Cerebellar nuclear complex (tissue), 1 donor: ENCODE measurements at places on chromosomes 12 and 14.

GRCh38 chr14:44112774-44113460 is 394.2 kb downstream of the FSCB start:
- no peak for DNase-seq

DNA sequence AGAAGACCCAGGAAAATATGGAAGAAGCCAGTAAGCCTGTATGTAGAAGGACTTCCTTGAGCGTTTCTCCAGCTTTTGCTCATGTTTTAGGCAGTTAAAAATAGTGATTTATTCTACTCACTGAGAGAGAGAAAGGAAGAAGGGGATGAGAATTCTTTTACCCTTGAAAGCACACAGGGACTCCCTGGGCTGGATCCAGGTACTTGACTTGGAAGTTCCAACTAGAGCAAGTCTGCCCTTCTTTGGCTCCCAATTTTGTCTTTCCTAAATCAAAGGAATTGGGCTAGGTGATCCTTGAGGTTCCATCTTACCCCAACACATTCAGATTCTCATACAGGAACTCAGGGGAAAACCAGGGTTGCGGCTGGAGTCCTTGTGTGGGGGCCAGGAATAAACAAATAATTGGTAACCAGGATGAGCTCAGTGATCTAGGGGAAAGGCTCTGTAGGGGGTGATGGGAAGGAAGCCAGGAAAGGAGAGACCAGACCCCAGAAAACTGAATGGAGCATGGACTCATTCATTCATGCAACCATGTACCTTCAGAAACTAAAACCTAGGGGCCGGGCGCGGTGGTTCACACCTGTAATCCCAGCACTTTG is 11.5 kb upstream of the ITGA5 start:
- DNase-seq, result no peak

- DNase-seq, result no peak
Observed at GRCh38 chr12:40620564-40621019, 71.6 kb upstream of the CNTN1 start.

DNA sequence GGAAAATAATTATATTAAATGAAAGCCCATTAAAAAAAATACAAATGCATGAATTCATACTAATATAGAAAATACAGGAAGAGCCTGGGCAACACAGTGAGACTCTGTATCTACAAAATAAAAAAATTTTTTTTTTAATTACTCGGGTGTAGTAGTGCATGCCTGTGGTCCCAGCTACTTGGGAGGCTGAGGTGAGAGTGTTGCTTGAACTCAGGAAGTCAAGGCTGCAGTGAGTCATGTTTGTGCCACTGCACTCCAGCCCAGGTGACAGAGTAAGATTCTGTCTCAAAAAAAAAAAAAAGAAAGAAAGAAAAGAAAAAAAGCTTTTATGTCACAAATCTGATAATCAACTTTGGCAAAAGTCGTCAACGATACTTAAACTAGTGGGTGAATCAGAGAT is 80.6 kb upstream of the PLEKHA5 start:
- no peak for DNase-seq

GRCh38 chr14:28762303-28762954 is 4.2 kb upstream of the FOXG1 start:
- no peak for DNase-seq

- DNase-seq, result no peak
Observed at GRCh38 chr14:24483604-24484252, 24.3 kb downstream of the CMA1 start.

- no peak for DNase-seq
Observed at GRCh38 chr14:74480046-74480445, 13.1 kb downstream of the NPC2 start.

DNA sequence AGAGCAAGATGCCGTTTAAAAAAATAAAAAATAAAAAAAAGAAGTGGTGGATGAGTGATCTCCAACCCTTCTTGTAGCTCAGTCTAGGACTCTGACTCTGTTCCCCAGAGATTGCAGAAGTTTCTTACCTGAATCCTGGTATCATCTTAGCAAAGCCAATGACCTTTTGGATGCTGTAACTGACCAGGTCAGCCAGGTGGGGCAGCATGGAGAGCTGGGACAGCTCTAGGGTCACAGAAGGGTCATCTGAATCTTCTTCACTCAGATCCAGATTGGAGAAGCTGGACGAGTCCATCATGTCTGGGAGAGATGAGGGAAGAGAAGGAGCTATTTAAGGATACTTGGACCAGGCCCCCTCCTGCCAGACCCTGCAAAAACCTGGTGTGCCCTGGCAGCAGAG is 35.8 kb upstream of the HDAC7 start:
- no peak for DNase-seq

- no peak for DNase-seq
Observed at GRCh38 chr12:48758186-48758585, 30.7 kb downstream of the ADCY6 start.

DNA sequence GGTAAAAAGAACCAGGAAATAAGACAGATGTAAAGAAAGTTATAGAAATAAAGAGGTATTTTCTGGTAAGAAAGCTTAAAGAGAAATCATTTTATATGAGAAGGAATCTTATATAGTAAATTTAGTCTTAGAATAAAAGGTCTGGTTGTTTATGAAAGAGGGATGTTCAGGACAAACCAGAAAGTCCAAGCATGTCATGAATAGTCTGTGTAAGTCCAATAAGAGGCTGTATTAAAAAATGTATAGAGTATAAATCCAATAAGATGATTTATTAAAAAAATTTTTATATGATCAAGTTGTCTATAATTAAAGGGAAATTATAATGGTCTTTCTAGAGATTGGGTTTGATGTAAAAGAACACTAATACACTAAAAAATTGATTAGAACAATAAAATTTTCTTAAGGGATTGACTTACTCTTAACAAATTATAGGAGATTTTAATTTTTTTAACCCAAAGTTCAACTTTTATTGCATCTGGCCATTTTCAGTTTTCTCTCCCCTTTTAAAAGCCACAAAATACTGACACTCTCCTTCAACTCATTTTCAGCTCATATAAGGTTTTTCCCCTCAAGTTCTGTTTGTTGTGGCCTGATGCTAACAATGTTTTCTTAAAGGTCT is 35.1 kb downstream of the ST8SIA1 start:
- DNase-seq, result no peak

GRCh38 chr14:31057701-31058364 is 31.7 kb upstream of the STRN3 start:
- no peak for DNase-seq

DNA sequence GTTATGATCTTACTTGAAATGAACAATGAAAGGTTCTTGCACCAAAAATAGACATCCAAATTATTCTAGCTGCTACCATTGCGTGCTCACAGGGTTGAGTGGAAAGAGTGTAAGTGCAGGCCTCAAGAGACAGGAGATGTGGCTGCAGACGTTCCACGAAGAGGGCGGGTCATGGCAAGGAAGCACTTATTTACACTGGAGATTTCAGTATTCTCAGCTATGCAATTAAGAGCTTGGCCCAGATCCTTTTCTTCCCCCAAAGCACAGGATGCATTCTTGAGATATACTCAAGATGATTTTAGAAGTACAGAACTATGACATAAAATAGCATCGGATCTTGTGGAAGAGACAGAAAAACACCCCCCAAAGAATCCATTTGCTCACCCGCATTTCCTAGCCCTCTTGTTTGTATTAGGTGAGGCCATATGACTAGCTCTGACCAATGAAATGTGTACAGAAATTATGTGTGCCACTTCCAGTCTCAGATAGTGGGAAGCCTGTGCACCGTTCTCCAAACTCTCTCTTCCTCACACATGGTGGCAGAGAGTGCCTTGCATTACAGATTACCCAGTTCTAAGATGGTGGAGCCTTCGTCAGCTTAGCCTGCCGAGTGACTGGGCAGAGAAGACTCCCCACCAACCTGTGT is 261.4 kb downstream of the TTC8 start:
- DNase-seq, result no peak

GRCh38 chr14:80658733-80659132 is 282.8 kb downstream of the CEP128 start:
- no peak for DNase-seq

DNA sequence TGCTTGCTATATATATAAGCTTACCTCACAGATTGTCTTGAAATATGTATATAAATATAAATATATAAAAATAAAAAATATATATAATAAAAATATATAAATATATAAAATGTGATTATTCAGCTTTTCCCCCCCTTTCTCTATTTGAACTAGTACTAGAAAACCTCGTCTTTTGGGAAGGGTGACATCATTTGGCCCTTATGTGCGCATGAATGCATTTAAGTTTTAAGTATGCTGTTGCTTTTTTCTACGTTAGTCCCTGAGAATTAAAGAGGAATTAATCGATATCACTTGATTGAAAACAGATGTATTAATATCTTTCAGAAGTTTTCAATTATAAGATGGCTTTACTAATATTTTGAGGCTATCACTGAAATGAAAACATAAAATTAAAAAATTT is 69.9 kb downstream of the RAD51B start:
- no peak for DNase-seq

DNA sequence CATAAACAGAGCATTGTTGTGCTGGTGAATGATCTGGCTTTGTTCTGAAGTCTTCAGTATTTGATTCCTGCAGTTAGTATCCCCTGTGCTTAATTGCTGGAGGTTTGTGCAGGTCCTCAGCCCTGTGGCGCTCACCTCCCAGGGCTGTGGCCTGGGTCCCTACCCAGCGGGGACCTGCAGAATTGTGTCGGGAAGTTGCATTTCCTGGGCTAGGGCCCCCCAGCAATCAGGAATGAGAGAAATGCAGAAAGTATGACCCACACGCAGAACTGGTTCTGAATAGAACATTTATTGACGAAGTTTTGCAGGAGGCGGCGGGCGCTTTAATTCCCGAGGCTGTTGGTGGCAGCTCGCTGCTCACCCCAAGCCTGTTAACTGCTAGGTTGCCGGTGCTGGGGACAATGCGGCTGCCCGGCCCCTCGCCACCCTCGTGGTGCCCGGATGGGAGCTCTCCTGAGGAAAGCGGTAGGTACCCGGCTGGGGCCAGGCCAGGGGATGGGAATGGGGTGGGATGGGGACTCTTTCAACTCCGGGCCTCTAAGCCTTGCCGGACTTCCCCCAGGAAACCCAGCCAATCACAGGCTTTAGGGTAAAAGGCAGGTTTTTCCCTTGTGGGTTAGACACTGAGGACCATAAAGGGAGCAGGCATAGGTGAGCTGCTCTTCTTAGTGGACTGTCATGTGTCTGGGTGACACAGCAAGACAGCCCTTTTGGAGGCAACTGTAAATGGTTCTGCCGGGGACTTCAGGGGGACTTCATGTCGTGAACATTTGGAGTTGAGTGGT is 11.6 kb downstream of the PLEKHG3 start:
- DNase-seq, result no peak

DNA sequence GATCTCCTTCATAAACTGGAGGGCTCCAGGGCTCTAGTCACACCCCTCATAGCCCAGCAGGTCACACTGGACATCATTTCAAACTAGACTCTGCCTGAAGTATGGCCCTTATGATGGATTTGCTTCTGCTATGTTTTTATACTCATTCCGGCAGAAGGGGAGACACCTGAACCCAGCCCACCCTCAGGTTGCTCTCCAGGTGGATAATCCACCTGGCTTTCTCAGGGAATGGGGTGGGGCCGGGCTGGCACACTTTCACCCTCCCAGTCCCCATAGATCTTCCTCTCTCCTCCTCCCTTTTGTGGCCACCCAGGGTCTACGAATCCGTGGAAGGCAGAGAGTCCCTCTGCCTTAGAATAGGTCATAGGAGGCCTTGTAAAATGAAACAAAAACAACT is 9.8 kb upstream of the KRT73 start:
- DNase-seq, result no peak

DNA sequence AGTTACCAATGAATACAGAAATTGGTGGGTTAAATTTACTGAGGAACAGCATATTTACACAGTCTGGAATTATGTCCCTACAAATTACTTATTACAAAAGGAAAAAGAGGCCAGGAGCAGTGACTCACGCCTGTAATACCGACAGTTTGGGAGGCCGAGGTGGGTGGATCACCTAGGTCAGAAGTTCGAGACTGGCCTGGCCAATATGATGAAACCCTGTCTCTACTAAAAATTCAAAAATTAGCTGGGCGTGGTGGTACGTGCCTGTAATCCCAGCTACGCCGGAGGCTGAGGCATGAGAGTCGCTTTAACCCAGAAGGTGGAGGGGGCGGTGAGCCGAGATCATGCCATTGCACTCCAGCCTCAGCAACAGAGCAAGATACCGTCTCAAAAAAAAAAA is 52.6 kb downstream of the HECTD1 start:
- DNase-seq, result no peak

DNA sequence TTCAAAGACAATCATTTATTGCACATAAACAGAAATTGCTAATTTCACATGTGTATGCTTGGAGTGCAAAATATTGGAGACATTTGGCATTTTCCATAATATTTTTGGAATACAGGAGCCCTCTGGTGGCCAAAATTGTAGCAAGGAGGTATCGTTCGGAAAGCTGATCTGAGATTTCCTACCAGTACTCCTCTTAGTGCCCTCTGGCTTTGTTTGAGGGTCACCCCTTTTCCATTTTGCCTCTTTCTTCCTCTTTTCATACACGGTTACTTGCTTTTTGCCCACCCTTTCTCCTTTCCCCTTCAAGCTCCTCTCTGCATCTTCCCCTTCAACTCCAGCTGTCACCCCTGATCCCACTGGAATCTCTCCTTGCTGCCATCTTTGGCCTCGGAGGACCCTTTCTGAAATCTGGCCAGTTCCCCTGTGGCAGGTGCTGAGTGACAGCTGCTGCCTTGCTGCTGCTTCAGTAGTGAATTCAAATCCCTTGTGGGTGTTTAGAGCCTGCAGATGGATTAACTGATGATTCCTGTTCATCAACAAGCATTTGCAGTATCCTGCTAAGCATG is 164.6 kb upstream of the PARP11 start:
- no peak for DNase-seq

DNA sequence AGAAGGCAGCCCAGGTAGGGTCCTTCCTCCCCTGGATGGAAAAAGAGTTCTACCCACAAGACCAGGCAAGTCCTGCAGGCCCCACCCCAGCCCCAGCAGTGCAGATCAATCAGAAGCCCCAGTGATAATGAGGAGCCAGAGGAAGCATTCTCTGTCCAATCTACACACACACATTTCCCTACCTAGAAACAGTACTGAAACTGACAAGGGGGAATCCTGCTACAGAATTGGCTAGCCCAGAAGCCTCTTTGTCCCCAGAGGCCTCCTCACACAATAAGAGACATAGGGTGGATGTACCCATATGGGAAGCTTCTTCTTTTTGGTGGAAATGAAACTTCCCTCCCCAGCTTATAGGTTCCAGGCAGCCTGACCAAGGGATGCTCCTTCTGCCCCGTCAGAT is 9.9 kb downstream of the FSCB start:
- no peak for DNase-seq

DNA sequence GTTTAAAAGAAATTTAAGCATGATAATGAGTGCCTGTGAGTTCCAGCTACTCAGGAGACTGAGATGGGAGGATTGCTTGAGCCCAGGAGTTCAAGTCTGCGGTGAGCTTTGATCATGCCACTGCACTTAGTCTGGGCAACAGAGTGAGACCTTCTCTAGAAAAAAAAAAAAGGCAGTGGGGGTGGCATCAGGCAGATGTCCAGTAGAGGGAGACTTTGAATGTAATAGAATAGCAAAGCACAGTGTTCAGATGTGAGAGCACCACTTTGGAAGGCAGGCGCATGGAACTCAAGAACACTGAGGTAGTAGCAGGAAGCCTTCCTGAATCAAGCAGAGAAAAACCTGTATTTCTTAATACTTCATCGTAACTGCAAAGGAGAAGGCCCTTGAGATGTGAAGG is 394.5 kb upstream of the GARIN6 start:
- no peak for DNase-seq

- DNase-seq, result no peak
Observed at GRCh38 chr12:104163631-104164030, 25.6 kb upstream of the NFYB start.
